Cardiac septum (tissue), 1 donor: ENCODE measurements at places on chromosomes 5 and 9.

- no peak for DNase-seq
Measured at GRCh38 chr5:80964919-80965318, 4.8 kb downstream of the RASGRF2 start.

GRCh38 chr5:133286483-133286882 lies 234.7 kb downstream of the HSPA4 start:
- no peak for DNase-seq

GRCh38 chr5:148923023-148923422 lies 96.6 kb downstream of the ADRB2 start:
- DNase-seq, result no peak

DNA sequence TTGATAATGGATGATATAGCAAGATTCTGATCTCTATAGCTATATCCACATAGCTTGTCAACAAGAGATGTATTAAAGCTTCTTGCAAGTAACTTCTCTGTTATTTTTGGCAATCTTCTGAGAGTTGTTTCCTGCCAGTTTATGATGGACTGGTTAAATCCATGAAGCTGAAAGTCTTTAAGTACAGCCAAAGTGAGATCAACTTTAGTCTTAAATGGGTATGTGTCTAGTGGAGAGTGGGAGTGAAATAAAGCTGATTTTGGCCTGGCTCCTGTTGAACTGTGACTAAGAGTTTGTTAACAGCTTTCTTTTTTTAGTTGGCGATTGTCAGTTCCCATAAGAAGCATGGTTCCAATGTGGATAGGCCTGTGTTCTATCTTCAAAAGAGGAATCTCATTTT lies 350.9 kb upstream of the PCSK5 start:
- no peak for DNase-seq

DNA sequence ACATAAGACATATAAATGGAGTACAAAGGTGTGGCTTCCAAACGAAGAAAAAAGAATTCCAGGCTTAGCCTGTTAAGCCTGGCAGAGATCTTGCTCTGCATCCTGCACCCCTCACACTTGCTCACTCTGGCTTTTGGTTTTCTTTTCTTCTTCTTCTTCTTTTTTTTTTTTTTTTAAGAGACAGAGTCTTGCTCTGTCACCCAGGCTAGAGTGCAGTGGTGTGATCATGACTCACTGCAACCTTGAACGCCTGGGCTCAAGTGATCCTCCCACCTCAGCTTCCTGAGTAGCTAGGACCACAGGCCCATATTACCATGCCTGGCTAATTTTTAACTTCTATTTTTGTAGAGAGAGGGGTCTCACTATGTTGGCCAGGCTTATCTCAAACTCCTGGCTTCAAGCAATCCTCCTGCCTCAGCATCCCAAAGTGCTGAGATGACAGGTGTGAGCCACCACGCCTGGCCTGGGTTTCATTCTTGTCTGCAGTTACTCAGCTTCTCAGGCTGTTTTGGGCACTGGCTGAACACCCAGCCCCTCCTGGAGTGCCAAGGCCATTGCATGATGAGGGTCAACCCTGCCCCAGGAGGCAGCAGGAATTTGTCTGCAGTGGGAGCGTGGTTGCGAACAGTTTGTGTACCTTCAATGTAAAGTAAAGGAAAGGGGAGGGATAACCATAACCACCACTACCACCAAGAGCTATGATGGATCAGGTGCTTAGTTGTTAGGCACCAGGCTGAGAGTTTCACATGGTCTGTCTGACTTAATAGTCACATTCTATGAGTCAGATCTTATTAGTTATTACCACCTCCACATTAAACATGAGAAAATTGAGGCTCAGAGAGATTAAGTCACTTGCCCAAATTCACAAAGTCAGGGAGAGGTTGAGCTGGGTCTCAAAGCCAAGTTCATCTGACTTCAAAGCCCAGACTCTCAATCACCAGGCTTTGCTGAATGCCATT lies 219.2 kb upstream of the PANK3 start:
- DNase-seq, result no peak

GRCh38 chr9:134193912-134194535 lies 29.7 kb upstream of the RNU6ATAC start:
- DNase-seq, result no peak
